ENCODE measurements at places on chromosomes 6 and 20.

- DNase-seq = no peak
Observed at GRCh38 chr20:50584687-50585086, 74.5 kb downstream of the PTPN1 start.

- DNase-seq = no peak
Observed at GRCh38 chr6:94953867-94954631, 623.3 kb upstream of the MANEA start.

GRCh38 chr6:27757307-27757706, 154.9 kb downstream of the OR2B2 start:
- DNase-seq = peak; percentile 79

DNA sequence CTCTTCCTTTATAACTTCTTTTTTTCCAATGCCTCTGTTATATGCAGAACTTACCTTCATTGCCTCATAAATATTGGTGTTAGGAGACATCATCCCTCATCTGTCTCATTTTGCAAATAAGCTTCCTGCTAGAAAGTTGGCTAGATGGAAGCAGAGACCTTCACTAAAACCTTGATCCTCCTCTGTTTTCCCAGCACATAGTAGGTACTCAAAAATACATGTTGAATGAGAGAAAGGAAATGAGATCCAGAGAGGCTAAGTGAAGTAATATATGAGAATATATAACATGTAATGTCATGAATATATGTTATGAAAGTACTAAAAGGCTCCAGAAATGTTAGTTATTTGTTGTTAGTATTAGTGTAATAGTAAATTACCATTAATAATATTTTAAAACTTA, 91.9 kb downstream of the CDKAL1 start:
- no peak for DNase-seq

GRCh38 chr6:83417880-83418663, 12.8 kb downstream of the ME1 start:
- peak; percentile 70 for DNase-seq

DNA sequence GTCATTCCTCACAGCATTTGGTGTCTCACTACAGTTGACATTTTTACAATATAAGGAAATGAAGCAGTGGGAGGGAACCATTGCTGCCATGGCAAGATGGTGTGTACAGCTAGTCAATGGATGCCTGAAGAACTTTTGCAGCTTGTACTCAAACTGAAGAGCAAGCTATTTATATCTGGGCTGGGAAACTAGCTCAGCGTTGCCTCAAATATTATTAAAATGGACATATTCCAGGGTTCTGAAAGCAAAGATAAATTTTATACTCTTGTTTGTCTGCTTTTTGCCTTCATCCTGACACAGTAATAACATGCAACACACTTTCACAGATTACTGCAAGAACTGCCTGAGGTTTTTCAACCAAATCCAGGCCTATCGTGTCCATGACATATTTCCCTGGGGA, 156.4 kb upstream of the COL21A1 start:
- DNase-seq = no peak

DNA sequence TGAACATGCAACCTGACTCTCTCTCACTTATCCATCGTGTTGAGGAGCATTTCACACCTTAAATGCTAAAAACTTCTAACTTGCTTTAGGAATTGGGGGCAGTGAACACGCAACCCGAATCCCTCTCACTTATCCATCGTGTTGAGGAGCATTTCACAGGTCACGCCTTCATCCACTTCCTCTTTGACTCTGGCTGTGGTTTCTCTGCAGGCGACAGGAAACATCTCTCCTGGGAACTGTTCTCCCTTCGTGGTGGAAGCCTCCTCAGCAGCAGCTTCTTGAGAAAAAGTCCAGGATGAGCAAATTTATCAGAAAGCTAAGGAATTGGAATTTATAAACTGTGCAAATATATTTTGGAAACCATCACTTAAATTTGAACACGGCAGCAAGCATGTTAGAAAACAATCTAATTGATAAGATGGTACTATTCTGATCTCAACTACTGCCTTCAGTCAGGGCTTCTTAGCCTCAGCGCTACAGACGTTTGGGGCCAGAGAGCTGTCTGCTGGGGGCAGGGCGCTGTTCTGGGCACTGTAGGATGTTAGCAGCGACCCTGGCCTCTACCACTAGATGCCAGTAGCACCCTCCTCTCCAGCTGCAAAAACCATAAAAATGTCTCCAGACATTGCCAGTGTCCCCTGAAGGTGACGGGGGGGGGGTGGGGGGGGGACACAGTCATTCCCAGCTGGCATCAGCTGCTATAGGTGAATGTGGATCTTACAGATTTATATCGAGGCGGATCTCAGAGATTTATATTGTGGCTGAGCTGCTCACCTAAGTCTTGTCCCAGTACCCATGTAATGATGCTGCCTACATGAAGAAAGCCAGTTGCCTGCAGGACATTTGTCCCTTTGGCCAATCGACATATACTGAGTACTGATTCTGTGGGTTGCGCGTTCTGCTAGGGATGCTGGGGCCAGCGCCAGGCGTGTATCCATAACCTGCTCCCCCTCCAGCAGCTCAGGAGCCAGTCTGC, 26.2 kb downstream of the CTCFL start:
- DNase-seq = no peak

GRCh38 chr6:134689641-134690040, 260.3 kb downstream of the ALDH8A1 start:
- no peak for DNase-seq

DNA sequence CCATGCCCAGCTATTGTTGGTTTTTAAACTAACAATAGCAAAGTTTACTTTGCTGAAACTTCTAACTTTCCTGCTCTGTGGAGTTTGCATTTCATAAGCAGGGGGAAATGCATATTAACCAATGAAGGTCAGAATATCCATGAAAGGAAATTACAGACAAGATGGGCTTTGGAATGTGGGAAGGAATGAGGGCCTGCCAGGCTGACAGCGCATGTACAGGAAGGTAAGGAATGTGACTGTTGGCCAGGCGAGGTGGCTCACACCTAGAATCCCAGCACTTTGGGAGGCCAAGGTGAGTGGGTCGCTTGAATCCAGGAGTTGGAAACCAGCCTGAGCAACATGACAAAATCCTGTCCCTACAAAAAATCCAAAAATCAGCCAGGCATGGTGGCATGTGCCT, 49.6 kb downstream of the CDK5RAP1 start:
- no peak for DNase-seq

- DNase-seq = no peak
Observed at GRCh38 chr6:33815854-33816253, 12.1 kb upstream of the MLN start.

GRCh38 chr20:34949120-34949519, 6.5 kb downstream of the GSS start:
- peak; percentile 64 for DNase-seq

DNA sequence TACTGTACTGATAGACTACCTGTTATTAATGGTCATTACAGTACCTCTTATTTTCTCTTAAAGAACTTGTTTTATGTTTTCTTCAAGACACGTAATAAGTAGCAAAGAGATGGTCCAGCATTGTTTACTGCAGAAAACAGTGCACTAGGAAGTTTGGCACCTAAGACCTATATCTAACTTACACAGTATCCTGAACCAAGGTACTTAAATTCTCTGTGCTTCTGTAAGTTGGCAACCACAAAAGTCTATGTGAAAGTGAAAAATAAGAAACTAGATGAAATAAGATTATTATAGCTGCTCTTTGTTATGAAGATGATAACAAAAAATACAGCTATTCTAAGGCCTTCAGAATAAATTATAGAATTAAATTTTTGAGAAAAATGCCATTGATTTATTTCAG, 411.7 kb upstream of the SOX4 start:
- DNase-seq = no peak

DNA sequence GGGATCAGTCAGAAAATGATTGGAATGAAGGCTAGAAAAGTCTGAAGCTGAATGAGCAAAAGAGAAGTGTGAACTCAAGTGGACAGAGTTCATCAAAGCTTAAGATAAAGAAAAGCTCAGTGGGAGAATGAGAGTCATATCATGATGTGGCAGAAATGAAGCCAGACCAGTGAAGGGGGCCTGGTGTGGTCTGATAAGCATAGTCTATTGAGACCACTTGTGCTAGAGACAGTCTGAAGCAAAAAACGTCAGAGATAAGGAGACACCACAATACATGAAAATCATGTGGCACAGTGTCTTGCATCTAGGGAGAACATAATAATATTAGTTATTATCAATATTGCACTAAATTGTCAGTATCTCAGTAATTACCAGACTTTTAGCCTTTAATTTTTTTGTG, 601.5 kb downstream of the UTRN start:
- no peak for DNase-seq

GRCh38 chr20:51326201-51326819, 216.2 kb downstream of the NFATC2 start:
- DNase-seq = peak; percentile 60

DNA sequence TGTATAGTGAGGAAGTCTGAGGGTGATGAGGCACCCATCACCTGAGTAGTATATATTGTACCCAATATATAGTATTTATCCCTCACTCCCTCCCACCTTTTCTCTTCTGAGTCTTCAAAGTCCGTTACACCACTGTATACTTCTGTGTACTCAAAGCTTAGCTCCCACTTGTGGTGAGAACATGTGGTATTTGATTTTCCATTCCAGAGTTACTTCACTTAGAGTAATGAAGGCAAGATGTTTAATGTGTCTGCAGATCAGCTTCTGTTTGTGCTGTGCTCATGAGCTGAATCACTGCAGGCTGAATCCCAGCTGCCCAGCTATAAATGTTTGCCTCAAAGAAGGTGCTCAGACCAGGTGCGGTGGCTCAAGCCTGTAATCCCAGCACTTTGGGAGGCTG, 139.3 kb upstream of the FOXA2 start:
- DNase-seq = no peak

DNA sequence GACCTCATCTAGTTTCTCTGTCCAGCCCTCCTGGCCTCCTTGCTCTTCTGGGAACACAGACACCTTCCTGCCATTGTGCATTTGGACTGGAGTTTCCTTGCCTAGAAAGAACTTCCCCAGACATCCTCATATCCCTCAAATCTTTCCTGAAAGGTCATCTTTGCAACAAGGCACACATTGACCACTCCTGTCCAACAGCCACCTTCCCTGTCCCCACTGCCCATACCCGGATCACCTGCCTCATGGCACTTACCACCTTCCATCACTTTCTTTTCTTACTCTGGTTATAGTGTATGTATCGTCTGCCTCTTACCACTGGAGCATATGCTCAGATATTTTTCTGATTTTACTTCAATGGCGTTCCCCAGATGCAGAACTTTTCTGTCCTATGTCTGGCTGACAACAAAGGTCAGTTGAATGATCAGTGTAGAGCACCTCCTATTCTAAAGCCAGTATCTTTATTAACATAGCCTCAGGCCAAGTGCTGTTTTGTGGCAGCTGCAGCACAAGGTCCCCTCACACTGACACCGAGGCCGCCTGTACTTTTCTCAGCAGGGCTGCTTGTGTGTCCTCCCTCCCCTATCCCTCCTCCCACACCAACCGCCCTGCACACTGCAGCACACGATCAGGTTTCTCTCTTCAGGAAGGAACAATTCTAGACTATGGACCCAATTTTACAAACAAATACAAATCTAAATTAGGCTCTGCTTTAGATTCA, 4.1 kb downstream of the HLA-C start:
- peak; percentile 26 for DNase-seq

DNA sequence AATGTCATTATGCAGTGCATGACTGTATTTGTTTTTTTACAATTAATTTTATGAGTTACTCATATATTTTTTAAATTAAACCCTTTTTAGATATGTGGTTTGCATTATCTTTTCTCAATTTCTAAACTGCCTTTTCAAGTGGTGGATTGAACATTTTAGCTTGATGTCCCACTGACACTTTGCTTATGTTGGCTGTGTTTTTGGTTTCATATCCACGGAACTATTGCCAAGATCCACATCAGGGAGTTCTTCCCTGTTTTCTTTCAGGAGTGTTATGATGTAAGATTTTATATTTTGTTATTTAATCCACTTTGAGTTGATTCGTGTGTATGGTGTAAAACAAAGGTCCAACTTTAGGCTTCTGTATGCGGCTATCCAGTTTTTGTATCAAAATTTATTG, 1144.9 kb upstream of the EYS start:
- no peak for DNase-seq

DNA sequence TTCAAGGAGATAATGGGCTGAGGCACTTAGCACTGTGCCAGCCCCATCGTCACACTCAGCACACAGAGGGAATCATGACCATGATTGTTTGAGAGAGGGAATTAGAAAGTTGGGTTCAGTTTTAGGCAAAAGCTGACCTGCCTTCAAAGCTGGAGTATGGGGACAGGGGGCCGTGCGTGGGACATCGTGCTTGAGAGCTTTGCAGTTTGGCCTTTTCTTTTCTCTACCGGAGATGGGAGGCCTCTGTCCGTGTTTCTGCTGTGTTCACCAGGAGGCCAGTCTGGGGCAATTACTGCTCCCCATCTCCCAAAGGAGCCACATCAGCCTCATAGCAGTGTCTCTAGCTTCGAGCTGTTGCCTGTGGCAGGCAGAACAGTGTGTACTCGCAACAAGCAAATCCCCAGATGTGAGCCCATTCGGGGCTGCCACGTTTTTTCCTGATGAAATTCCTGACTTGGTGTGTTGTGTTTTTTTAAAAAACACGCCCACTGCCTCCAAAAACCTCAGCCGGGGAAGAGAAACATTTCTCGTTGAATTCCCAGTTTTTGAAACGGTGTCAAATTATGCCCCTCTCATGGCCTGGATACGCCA, 20.2 kb downstream of the EYA2 start:
- no peak for DNase-seq

DNA sequence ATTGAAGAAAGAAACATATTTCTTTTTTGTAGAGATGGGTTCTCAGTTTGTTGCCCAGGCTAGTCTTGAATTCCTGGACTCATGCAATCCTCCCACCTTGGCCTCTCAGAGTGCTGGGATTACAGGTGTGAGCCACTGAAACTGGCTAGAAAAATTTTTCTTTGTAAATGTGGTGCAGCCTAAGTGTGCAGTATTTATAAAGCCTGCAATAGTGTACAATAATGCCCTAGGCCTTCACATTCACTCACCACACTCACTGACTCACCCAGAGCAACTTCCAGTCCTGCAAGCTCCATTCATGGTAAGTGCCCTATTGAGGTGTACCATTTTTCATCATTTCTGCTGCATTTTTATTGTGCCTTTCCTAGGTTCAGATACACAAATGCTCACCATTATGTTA, 31.4 kb downstream of the NHSL1 start:
- no peak for DNase-seq

DNA sequence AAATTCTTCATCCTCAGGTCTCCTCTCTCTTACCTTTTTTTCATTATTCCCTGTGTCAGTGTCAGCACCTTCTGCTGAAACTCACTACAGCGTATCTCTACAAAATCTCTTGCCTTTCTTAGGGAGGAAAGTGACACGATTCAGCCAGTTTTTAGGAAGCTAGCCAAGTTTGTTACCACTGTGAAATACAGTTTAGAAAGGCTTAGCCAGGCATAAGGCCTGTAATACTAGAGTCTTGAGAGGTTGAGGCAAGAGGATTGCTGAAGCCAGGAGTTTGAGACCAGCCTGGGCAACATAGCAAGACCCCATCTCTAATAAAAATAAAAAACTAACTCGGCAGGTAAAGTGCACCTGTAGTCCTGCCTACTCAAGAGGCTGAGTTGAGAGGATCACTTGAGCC, 16.7 kb downstream of the TAB2 start:
- no peak for DNase-seq

All from small intestine (tissue), 16 donors.